ENCODE measurements at places on chromosomes 6 and 20.

- DNase-seq: no peak
Measured at GRCh38 chr6:87747646-87748045, 45.6 kb upstream of the AKIRIN2 start.

DNA sequence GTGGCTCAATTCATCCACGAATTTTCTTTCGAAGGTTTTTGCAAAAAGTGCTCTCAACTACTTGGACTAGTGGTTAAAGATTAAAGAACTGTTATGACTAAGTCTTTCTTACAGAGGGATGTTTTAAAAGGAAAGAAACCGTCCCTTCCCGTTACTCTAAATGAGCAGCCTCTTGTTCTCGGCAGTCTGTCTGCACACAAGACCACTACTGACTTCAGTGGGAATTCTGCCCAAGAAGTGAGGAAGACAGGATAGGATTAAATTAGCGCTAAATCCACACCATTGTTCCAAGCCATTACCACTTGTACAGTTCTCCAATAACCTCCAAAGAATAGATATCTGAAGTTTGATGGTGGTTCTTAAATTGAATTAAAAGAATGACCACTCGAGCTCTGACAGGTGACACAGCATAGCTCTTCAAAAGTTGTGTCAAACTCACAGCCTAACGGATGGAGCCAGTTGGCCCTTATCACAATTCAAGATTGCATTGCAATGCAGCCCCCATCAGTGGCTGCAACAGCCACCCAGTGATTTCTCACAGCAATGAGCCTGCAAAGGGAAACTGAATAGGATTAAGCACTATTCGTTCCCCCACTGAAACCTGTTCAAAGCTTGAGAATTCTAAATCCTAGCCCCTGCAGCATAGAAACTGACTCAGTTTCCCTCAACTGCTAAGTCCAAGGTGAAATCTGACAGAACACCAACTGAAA is 1.8 kb downstream of the EPB41L2 start:
- DNase-seq: no peak

- no peak for DNase-seq
Measured at GRCh38 chr6:41072836-41073202, at the start of gene NFYA. TSS of gene NFYA (plus strand) at chr6:41072974. CDS start at chr6:41079090, 6,116 bp downstream.

DNA sequence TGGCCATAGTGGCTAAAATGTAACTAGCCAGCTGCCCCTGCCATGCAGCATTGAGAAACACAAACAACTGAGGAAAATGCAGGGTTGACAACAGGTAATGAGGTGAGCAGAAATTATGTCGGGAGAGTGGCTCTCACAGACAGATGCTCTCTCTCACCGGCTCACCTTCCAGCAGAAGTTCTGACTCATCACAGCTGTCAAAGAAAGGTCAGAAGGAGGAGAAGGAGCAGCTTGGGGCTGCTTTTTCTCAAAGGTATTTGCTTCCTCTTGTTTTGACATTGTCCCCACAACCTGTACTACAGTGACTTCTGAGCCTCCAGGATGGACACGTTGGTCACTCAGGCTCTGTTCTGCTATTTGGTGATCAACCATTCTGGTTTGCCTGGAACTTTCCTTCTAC is 190.5 kb upstream of the HEY2 start:
- DNase-seq: no peak

DNA sequence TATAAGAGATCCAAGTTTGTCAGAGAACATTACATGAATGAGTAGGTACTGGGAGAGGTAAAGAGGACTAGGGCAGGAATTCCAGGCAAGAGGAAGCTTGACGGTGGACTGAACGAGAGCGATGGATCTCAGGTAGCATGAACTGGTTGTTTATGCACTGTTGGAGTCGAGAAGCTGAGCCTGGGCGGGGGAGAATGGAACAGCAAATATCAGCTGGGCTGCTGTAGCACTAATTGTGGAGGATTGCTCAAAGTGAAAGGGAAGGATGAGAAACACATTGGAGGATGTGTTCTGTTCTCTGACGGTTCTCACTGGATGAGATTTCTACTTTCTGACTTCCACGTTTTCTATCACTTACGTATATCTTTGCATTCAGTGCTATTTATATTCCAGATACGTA is 164.2 kb downstream of the PHF3 start:
- DNase-seq: no peak

DNA sequence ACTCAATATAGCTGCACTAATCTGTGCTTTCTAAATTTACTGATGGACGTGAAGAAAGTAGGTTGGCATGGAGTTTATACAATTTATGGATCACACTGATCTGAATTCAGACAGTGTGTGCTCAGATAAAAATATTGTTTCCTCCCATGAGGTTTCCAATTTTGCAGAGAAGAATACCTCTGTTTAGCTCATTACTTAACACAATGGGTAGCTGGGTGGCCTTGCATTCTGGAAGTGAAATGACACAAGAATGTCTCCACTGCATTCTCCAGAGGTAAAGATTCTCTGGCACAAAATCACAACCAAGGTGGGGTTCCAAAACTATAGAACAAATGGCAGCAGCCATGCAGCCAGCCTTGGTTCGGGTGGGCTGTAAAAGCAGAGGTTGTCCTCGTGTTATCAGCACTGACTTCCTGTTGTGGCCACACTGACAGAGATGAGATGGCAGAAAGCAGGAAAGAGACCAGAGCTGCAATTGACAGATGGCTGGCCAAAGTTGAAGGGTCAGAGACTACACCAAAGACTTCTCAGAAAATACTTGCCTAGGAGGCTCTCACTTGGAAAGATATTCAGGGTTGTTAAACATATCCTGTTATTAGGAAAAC is 50.2 kb downstream of the HDAC2 start:
- DNase-seq: no peak

DNA sequence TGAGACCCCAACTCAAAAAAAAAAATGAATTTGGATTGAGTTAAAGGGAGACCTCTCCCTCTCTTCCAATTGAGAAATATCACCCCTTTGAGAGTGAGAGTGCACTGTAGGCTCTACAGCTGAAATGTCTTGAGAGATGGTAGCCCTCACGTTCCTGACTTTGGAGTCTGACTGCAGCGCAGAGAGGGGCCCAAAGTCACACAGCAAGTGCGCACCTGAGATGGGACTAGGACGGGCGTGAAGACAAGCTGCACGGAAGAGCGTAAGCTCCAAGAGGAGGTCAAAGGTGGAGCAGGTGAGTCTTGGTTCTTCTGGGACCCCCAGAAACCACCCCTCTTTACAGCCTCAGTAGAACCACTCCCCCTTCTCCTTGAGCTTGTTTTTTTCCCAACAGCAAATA is 643 bp downstream of the SLA2 start:
- no peak for DNase-seq

- DNase-seq: no peak
Measured at GRCh38 chr20:36308986-36309385, 2.8 kb downstream of the DLGAP4 start.

DNA sequence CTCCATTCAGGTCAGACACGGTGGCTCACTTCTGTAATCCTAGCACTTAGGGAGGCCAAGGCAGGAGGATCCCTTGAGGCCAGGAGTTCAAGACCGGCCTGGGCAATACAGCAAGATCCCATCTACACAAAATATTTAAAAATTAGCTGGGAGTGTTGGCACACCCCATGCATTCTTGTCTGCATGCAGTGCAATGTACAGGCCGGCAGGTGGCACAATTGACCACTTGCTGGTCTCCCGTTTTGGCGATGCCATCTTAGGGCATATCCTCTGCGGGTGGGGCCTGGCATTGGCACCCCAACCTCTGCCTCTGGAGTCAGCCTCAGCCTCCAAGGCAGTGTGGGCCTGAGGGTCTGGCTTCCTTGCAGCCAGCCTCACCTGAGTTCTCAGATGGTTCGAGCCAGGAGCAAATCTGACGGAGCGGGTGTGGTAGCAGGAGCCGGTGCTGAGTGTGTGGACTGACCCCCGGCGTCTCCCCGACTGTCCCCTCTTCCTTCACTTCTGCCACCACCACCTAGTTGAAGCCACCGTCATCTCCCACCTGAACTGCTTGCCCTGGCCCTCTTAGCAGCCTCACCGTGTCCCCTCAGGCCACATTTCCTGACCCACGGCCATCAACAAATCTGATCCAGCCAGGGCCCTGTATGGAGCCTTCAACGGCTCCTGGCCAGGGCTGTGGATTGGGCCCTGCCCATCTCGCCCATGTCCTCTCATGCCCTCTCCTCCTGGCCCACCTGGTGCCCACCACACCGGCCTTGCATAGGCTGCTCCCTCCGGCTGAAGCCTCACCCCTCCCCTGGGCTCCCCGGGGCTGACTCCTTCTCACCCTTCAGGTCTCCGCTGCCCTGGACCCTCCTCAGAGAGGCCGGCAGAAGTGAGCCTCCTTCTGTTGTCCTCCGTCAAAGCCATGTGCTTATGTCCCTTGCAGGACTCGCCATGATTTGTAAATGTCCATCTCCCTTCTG is 44.0 kb downstream of the EFCAB8 start:
- DNase-seq: peak; percentile 35

DNA sequence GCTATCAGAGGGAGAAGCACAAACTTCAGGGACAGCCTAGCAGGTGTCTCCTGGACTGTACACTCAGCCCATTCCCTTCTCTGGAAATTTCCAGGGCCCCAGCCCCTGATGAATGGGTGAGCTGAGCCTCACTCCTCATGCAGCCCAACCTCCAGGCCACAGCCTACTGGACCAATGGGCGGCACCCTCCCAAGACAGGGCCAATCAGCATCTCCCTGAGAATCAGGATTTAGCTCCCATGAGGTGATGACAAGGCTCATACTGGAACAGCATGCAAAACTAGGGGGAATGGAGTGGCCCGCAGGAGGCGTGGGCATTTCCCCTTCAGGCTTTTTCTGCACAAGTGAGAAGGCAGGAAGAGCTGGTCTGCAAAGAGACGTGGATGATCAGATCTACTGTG is 29.0 kb downstream of the NFATC2 start:
- DNase-seq: no peak

- DNase-seq: no peak
Measured at GRCh38 chr6:125534430-125535263, 214.8 kb upstream of the HEY2 start.

GRCh38 chr6:72418495-72418894 is 203.4 kb upstream of the KCNQ5 start:
- DNase-seq: no peak

- no peak for DNase-seq
Measured at GRCh38 chr20:19137641-19138040, 74.8 kb upstream of the SLC24A3 start.

GRCh38 chr20:33645396-33645795 is 16.7 kb upstream of the C20orf144 start:
- no peak for DNase-seq

GRCh38 chr6:81613606-81614005 is 138.9 kb downstream of the TENT5A start:
- no peak for DNase-seq

- no peak for DNase-seq
Measured at GRCh38 chr6:41427642-41428335, 92.4 kb downstream of the NCR2 start.

All from stimulated activated CD8-positive, alpha-beta memory T cell treated with anti-CD3 and anti-CD28 coated beads, Interleukin-4, amount 100 ng/mL, for 1 hour (primary cell).